Activated CD8-positive, alpha-beta T cell treated with anti-CD3 and anti-CD28 coated beads for 36 hours (primary cell): ENCODE measurements at places on chromosomes 16 and 17. TPM values are rescaled to one million over a fixed set of nuclear protein-coding genes. Genes with fewer than 3 reads are reported as not detected.

The ADORA2B gene
- 5.4 TPM for total RNA-seq

The SMYD4 gene
- 22.7 TPM for total RNA-seq

The DNAAF8 gene
- 0.38 TPM for total RNA-seq

The TPSD1 gene
- total RNA-seq = not detected

The KCNH6 gene
- total RNA-seq = not detected

- no peak for DNase-seq
- H3K4me3 ChIP-seq = no peak overlapping the region
- peaks cover 3% of the 10 kb centered on the region for H3K27me3 ChIP-seq
- peaks cover 2% of the 10 kb centered on the region for H3K4me1 ChIP-seq
These were observed 32.8 kb downstream of the SCNN1B start for GRCh38 chr16:23334950-23335349.

DNA sequence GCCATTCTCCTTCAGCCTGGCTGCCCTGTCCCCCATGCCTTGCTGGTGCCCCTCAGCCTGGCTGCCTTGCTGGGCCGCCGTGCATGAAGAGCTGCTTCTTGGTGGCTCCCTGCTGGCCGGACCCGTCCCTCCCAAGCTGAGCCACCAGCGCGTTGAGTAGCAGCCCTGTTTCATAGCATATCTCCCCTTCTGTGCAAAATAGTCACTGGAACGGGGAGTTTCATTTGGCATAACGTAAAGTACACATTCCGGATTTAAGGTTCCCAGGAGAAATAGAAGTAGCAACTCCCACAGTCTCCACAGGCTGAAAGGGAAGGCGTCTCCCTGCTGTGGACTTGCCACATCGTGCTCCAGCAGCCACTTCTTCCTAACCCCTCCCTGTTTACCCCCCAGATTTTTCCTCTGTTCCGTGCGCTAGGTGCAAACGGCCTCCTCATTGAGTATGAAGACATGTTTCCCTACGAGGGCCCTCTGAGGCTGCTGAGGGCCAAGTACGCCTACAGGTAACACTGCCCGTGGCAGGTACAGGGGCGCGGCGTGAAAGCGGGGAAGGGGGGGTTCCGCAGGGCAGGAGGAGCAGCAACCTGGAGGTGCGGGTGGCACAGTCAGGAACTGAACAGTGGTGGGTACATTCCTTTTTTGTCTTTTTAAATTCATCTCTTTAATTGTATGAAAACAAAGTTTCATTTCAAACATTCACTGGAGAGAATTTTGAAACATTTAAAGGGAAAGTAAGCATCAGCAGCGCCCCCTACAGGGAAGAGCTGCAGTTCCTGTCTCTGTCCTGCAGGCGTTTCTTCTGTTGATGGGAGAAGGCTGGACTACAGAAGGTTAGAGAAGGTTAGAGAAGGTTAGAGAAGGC, 5.8 kb upstream of the OGFOD3 start:
- no peak overlapping the region for H3K27ac ChIP-seq
- H3K4me1 ChIP-seq = peaks cover 11% of the 10 kb centered on the region
- no peak overlapping the region for H3K4me3 ChIP-seq

- H3K27ac ChIP-seq = no peak overlapping the region
- no peak overlapping the region for H3K4me3 ChIP-seq
- no peaks in the 10 kb centered on the region for H3K36me3 ChIP-seq
- DNase-seq = no peak
These were observed 259.8 kb downstream of the CPPED1 start for GRCh38 chr16:12543700-12544476.

DNA sequence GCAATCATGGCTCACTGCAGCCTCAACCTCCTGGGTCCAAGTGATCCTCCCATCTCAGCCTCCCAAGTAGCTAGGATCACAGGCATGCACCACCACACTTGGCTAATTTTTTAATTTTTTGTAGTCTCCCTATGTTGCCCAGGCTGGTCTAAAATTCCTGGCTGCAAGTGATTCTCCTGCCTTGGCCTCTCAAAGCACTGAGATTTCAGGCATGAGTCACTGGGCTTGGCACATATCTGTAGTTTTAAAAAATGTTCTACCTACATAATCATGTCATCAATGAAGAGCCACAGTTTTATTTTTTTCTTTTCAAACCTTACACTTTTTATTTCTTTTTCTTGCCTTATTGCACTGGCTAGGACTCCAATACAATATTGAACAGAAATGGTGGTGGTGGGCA, 33.1 kb upstream of the COL1A1 start:
- H3K4me3 ChIP-seq = no peak overlapping the region
- DNase-seq = no peak

- no peaks in the 10 kb centered on the region for H3K36me3 ChIP-seq
- no peaks in the 10 kb centered on the region for H3K27me3 ChIP-seq
- DNase-seq = no peak
- no peak overlapping the region for H3K27ac ChIP-seq
- no peak overlapping the region for H3K4me3 ChIP-seq
These were observed 166.2 kb downstream of the XYLT1 start for GRCh38 chr16:17304491-17305119.
